Amygdala (tissue), 56 donors: ENCODE measurements at places on chromosomes 5 and 9.

GRCh38 chr5:172168311-172168710 is 19.7 kb downstream of the STK10 start:
- no peak for DNase-seq

DNA sequence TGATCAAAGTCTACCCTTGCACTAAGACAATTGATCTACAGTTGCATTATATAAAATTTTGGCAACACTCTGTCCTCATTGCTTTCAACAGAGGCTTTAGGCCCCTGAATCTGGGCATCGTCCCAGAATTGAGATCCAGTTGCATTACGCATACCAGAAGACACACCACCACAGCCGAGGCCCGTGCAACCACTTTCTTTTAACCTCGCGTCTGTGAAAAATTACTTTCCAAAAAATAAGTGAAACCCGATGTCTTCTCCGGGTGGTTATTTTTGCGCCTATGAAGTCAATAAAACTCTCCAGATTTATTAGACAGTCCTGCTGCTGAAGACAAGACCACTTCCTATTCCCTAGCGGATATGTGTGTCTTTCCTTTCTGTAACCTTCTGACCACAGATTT is 52.1 kb upstream of the NFIB start:
- DNase-seq: no peak

- no peak for DNase-seq
Observed at GRCh38 chr9:88938189-88938588, 53.1 kb upstream of the S1PR3 start.

DNA sequence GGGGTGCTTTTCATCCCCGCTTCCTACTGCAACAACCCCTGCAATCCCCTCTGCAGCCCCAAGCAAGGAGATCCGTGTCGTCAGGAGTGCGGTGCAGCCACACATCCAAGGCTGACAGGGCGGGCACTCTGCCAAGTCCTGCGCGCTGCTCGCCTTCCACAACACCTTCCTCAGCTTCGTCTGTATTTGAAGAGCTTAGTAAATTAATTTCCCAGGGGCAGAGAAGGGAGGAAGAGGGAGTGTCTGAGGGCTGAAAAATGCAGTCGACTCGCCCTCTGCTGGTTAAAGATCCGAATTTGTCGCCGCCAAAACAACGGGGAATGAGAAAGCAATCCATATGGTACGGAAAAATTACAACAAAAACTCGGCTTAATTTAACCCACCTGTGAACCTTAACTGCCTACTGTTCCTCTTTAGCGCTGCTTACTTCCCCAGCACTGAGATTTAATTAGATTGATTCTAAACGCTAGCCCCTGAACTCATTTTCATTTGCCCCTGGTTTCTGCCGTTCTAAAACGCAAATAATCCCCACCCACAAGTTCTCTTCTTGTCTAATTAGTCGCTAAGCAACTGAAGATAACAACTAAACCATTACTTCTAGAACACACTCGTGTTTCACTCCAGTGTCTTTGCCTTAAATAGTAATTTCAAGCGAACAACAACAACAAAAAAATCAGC is 10.9 kb upstream of the PCDHB1 start:
- DNase-seq: peak; percentile 39
